Osteocyte (in vitro differentiated cells): ENCODE measurements at places on chromosomes 6 and 20. TPM values are rescaled to one million over a fixed set of nuclear protein-coding genes. Genes with fewer than 3 reads are reported as not detected.

DDO gene
- not detected in 2 replicates for total RNA-seq

SRC gene
- 30.1 and 32.5 TPM in 2 replicates for total RNA-seq

TREM1 gene
- not detected in 2 replicates for total RNA-seq

DNA sequence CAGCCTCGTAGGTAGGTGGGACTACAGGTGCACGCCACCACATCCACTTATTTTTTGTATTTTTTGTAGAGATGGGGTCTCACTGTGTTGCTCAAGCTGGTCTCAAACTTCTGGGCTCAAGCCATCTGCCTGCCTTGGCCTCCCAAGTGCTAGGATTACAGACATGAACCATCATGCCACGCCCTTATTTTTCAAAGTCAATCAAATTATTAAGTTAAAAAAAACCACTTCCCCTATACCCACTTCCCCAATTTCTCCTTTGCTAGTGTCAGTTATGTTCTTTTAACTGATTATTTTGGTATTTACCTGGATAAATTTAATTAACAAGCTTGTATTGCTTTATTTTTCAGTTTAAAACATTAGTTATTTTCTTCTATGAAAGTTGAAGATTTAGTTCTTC is 49.6 kb downstream of the RIOK1 start:
- DNase-seq: no peak

DNA sequence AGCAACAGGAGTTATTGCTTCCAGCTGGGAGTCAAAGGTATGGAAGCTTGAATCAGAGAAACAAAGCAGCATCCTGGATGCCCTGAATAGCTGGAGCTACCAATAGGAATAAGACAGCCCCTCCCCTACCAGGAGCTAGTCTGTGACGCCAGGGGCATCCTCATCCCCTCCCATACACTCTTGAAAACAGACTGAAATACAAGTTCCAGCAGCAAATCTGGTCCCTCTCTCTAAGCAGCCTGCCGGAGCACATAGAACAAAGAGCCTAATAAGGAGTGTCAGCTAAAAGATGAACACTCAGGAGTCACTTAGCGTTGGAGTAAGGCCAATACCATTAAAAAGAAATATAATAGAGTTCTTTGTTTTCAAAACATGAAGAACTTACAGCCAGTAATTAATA is 25.6 kb downstream of the FILIP1 start:
- DNase-seq: no peak

DNA sequence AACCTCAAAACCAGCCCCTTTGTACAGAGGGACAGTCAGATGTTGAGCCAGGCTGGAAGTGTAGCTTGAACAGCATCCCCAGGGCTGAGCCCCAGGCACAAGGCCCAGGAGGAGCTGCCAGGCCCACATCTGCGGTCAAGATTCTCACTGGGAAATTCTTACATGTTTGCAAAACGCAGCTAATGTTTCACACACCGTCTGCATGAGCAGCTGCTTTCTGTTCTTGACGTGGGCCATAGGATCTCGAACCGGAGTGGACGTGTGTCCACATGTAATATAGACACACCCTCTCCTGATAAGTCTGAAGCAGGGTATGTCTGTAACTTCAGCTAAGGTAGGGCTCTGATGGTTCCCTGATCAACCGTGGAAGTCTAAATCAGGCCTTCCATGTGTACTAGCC is 41.3 kb upstream of the TRAF3IP2 start:
- no peak for DNase-seq
